ENCODE measurements at places on chromosomes 5 and 9.
A peak's percentile ranks its signal among the peaks of the same experiment; 100 is the strongest.

GRCh38 chr9:71285191-71285656, 163.8 kb upstream of the TRPM3 start:
- peak; percentile 30 for DNase-seq

GRCh38 chr9:81849631-81850259, 78.5 kb upstream of the SPATA31D4 start:
- DNase-seq = no peak

- DNase-seq = no peak
Observed at GRCh38 chr9:135822374-135822755, 85.0 kb downstream of the CAMSAP1 start.

DNA sequence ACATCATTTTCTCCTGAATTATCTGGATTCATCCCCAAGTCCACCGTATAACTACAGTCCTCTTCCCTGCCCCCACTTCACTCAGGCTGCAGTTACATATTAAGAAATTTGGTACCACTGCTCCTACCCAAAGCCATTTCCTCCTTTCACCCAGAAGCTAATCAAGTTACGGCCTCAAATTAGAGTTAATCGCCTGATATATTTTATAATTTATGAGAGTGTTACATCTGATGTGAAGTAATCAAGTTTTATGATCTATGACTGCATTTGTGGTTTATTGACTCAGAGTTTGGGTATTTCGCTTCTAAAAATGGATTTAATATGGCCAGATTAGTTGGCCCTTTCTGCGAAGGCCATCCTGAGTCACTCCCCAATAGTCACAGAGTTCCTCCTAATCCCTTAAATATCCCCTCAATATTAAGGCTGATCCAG, 223.6 kb upstream of the KIF2A start:
- no peak for DNase-seq

GRCh38 chr9:136145580-136145979, 26.9 kb upstream of the TMEM250 start:
- no peak for DNase-seq

- no peak for DNase-seq
Observed at GRCh38 chr5:149386166-149386565, 7.1 kb upstream of the IL17B start.

GRCh38 chr5:139982157-139982974, 60.7 kb downstream of the NRG2 start:
- DNase-seq = no peak

- DNase-seq = no peak
Observed at GRCh38 chr5:79772651-79773050, 83.0 kb downstream of the CMYA5 start.

DNA sequence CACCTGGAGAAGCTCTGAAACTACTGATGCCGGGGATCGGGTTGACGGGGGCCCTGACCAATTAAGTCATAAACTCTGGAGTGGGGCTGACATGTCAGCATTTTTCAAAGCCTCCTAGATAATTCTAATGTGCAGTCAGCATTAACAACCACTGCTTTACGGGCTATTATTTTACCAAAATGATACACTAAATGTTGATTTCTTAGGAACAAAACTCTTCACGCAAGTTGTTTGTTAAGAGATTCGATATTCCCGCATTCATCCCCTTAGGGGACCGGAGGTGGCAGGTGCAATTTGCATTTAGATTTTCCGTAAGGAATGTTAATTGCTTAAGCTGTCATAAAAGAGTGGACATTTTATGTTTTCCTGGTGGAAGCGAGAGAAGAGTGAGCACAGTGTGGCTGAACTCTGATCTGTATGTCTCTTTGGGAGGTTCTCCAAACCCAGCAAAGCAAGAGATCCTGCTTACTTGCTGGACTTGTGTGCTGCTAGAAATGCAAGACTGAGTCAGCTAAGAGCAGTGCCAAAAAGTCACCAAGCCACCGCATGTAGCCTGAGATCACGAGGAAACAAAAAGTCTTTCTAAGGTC, 77.6 kb downstream of the UGCG start:
- no peak for DNase-seq

GRCh38 chr5:53922508-53923498, 362.4 kb downstream of the NDUFS4 start:
- DNase-seq = no peak

- DNase-seq = no peak
Observed at GRCh38 chr5:77784735-77785134, 8.6 kb upstream of the TBCA start.

DNA sequence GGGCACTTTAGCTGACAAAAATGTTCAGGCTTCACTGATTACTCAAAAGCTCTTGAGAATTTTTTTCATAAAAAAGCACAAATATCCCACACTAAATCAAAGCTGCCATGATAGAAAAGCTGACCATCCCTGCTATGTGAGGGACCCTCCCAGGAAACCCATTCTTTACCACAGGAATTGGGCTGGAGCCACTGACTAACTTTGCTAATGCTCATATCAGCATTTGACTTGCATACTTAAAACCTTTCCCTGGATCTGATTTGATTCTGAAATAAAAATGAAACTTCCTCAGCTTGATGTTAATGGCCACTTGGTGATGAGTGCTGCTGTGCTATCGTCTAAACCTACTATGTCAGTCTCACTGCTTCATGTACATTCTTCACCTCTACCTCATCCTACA, 243.6 kb downstream of the PRELID2 start:
- DNase-seq = no peak

DNA sequence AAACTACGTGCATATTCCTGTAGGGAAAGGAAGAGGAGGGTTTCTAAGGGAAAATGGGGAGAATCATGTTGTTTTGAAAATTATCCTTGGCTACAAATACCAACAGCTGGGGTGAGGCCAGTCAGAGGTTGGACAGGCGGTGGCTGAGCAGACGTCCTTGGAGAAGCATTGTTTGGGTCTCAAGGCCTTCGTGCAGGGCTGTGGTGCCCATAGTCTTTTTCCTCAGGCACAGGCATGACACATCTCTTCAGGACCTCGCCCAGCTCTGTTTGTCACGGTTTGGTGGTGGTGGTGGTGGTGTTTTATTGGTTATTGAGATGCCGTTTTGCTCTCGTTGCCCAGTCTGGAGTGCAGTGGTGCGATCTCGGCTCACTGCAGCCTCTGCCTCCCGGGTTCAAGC, 27.8 kb upstream of the EGFL7 start:
- no peak for DNase-seq

- no peak for DNase-seq
Observed at GRCh38 chr9:69018737-69019136, 4.8 kb upstream of the PRKACG start.

GRCh38 chr9:15268782-15269181, 38.2 kb downstream of the TTC39B start:
- DNase-seq = no peak

DNA sequence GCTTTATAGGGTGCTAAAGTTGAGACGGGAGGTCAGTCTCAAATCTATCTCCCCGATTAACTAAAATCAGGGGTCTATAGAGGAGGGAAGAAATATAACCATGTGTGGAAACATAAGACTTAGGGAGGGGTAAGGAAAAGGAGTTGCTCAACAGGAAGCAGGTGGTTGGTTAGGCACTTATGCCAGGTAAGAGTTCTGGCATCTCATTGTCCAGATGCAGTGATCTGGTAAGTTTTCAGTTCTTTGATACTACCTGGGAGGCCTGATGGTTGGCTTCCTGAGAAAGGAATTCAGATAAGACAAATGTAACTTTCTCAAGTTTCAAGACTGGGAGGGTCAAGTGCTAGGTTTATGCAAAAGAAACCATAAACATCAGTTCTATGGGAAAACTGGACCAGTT, 47.7 kb downstream of the CERT1 start:
- DNase-seq = no peak

DNA sequence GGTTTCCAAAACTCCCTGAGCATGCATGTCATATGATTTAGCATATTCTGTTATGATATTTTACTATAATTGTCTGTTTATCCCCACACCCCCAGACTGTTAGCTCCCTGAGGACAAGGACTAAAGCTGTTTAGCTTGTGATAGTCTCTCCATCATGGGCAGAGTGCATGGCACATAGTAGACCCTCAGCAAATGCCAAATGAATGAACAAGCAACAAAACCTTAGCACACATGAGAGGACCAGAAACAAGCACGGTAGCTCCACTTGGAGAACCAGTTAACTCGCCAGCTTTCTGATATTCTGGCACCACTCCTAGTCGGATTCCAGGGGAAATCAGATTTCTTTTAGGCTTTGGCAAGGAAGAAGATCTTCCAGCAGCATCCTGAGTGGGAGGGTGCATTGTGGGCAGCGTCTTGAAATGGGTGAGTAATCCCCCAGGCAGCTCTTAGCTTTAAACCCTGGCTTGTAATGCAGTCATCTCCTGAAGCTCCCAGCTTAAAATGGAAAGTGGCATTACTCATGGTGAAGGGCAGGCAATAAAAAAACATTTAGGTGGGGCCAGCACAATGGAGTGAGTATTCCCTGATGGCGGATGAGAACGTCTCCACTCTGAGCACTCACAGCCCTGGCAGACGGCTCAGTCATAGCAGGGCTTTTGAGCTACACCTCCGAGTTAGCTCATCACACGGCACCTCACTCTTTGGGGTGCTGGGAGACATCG, 41.1 kb downstream of the FGF1 start:
- no peak for DNase-seq

DNA sequence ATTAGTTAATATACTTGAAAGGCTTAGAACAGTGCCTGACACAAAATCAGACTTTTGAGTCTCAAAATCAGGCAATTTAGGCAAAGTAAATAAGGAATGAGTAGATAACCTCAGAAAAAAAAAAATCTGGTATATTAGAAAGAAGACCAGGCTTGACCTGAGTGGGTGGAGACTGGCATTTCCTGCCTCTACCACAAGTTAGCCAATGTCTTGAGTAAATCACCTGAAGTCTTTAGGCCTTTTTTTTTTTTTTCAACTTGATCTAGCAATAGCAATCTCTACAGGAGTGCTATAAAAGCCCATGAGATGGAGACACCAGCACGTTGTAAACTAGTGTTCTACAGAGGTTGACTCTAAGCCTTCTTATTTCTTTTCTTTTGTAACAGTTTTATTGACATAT, 104.2 kb upstream of the RASEF start:
- no peak for DNase-seq

DNA sequence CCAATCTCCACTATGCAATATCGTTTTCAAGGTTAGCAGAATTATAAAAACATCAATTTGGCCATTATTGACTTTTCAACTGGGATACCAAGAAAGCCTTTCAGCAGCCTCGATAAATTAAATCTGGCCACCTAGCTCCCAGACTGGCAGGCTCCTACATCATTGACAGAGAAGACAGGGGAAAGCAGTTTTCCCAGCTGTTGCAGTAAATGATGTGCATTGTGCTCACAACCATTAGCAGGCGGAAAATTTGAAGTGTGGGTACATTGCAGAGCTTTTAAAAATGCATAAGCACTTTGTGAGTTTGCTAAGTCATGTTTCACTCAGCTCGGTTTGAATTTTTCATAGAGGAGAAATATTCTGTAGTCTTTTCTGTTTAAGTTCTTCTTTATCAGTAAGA, 297.9 kb downstream of the KCTD16 start:
- no peak for DNase-seq

DNA sequence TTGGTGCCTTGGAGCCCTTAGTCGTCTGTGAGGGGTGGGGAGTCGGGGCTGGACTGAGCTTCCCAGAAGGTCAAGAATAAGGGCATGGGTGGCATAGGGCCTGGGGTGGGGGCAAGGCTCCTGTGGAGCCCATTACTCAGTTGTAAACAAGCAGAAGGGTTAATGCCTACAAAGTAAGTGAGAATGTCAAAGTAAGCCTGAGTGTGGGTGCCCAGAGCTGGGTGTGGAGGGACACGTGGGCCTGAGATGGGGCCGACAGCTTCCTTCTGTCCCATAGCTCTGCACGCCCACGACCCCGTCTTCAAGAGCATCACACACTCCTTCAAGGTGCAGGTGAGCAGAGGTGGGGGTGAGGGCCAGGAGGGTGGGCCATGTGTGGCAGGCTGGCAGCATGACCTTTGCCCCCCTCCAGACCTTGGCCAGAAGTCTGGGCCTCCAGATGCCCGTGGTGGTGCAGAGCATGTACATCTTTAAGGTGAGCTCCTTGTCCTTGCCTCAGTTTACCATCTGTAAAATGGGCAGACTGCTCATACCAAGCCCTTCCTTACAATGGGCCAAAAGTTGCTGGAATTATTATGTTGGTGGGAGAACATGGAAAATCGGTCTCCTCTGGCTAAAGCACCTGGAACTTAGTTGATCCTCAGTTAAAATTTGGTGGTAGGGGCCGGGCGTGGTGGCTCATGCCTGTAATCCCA, 11.1 kb downstream of the DOLK start:
- no peak for DNase-seq

DNA sequence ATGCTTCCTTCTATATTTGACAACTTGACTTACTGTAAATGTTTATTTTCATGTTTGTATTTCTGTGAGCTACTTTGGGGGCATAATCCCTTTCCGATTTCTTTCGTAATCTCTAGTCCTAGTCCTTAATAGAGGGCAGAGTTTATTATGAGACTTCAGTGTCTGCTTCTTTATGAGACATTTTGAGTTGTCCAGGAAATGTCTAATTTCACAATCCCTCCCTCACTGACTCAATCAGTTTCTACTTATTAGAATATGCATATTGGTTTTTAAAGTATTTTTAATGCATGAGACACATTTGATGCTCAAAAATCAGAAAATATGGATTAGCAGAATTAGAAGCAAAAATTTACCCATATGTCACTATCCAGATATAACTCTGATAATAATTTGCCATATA, 160.9 kb downstream of the FOCAD start:
- no peak for DNase-seq

GRCh38 chr5:178388386-178389025, 155.9 kb upstream of the PHYKPL start:
- DNase-seq = no peak

GRCh38 chr5:156460471-156460870, 133.5 kb downstream of the SGCD start:
- DNase-seq = no peak

All from DND-41 (cell line).